ENCODE measurements at places on chromosomes 4 and X.

DNA sequence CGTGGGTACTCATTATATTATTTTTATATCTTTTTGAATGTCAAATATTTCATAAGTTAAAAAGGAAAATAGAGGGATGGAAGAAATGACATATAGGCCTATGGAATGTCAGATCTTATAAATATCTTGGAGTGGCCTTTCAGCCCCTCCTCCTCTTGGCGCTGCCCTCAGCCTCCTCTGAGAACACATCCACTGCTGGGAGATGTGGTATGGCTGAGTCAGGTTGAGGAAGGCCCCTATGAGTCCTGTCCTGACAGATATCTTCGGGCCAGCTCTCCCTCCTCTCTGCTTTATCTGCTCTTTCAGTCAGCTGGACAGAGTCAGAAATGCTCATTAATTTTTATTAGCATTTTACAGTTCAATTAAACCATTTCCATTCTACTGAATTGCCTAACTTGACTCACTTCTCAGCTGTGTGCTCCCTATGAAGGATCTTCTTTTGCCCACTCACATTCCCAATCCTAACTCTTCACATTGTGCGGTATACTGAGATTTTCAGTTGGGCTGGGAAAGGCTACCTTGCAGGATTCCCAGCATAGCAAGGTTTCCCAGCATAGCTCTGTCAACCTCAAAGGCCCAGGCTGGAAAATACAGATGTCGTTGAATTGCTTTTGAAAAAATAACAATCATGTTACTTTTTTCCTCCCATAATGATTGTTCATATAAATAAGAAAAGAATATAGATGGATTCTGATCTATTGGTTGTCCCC, 128.0 kb downstream of the ARHGEF9 start:
- DNase-seq, result no peak

DNA sequence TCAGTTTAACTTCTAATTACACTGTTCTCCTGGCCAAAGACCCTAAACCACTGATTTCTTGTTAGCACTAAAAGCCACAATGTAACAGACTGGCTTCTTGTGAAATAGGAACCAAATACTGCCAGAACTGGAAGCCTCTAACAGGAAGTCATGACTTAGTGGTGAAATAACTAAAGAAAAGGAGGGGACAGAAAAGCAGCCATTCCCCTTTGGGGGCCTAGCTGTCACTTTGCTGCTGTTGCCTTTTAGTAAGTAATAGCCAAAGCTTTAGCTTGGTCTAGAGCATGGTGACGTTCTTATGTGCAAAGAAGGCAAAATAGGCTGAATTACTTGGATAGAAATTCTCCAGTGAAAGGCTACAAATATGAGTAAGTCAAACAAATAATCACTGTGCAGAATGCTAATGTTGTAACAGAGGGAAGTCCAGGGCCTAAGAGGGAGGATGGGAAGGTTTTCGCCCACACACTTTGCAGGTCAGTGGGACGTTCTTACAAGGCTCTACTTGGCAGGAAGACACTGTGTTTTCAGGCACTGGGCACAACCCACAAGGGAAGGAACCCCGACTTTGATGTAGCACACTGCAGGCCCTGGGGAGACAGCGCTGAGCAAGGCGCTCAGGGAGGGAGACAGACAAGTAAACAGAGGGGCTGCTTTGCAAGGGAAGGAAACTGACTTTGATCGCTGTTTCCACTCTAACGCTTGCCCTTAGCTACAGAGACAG, 16.7 kb downstream of the GAB3 start:
- DNase-seq, result no peak

DNA sequence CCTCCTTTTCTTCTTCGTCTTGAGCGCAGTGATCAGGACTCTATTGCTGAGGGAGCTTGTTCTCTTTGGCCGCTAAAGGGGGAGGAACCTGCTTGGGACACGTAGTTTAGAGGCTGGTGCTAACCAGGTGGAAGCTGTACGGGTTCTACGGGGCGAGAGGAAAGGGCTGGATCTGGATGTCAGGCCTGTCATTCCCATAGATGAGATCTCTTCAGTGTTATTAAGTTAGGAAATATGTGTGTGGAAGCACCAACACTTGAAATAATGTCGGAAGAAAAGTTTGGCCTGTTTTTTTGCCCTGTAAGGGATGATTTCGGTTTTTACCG, 643 bp downstream of the SRP72 start:
- DNase-seq, result no peak

- no peak for DNase-seq
These were observed 55.2 kb downstream of the ARHGEF6 start for GRCh38 chrX:136725441-136726104.

- DNase-seq, result no peak
These were observed 97.5 kb downstream of the ABLIM2 start for GRCh38 chr4:8061145-8061544.

DNA sequence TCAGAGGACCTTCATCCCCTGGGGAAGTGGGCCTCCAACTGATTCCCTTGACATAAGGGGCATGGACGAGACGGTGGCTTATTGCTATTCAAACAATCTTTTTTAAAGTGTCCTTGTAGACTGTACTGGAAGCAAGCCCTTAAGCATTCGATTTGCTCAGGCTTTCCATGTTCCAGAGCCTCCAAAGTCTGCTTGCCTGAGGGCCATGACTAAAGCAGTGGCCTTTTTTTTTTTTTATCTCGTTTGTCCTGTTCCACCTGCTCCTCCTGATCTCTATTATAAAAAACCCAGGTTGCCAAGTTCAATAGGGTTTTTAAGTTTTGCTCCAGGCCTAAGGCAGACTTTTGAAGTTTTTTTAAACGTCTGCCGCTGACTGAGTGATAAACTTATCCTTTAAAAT, 103.7 kb upstream of the AADAT start:
- no peak for DNase-seq

GRCh38 chrX:15549189-15550012, 48.8 kb downstream of the BMX start:
- DNase-seq, result no peak

- no peak for DNase-seq
These were observed 132.1 kb upstream of the PCDH18 start for GRCh38 chr4:137664416-137664815.
